Stimulated activated CD4-positive, alpha-beta T cell treated with anti-CD3 and anti-CD28 coated beads, Interleukin-1b, Interleukin-23, amount 100 ng/mL, for 1 hour (primary cell): ENCODE measurements at places on chromosomes 5 and 9.
A peak's percentile ranks its signal among the peaks of the same experiment; 100 is the strongest.

DNA sequence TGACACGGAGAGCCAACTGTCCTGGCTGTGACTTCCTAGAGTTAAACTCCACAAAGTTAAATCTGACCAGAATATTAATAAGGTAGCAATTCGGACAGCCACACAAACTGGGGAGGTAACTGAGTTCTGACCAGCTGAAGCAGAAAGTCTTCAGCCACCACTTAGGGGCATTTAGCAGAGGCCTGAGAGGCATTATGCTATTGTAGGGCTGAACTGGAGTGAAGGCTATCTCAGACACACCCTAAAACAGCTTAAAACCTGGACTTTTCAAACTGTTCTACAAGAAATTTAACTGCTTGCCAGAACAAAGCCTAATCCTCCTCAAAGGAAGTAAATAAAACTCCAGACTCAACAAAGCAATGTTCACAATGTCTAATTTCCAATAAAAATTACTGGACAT lies 32.4 kb downstream of the RANBP6 start:
- DNase-seq, result no peak

- no peak for DNase-seq
Observed at GRCh38 chr5:96879665-96880064, 3.4 kb downstream of the ERAP2 start.

GRCh38 chr9:69153707-69154521 lies 20.2 kb upstream of the TJP2 start:
- DNase-seq, result no peak

DNA sequence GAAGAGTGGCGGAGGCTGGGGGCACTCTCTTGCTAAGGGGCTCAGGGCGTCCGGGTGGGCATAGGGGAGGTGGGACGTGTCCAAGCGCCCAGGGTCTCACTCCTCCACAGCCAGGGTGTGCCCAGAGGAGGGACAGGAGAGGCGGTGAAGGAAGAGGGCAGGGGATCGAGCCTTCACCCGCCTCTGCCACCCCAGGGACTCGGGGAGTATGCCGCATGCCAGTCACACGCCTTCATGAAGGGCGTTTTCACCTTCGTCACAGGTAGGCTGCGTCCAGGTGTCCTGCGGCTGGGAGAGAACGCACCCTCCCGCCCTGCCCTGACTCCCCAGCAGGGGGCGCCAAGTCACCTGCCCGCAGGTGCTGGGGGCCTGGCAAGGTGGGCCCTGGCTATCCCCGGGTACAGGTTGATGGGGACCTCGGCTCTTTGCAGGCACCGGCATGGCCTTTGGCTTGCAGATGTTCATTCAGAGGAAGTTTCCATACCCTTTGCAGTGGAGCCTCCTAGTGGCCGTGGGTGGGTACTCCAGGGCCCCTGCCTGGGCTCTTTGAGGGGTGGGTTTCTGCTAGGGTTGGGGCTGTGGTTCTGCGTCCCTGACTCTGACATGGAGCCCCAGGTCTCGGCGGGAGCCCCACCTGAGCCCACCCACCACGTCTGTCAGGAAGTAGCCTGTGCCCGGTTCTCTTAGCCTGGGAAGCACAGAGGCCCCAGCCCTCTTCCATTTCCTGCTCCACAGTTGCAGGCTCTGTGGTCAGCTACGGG lies 552 bp downstream of the TMEM141 start:
- DNase-seq, result peak; percentile 22

GRCh38 chr9:5552301-5552700 lies 42.0 kb downstream of the PDCD1LG2 start:
- DNase-seq, result no peak

DNA sequence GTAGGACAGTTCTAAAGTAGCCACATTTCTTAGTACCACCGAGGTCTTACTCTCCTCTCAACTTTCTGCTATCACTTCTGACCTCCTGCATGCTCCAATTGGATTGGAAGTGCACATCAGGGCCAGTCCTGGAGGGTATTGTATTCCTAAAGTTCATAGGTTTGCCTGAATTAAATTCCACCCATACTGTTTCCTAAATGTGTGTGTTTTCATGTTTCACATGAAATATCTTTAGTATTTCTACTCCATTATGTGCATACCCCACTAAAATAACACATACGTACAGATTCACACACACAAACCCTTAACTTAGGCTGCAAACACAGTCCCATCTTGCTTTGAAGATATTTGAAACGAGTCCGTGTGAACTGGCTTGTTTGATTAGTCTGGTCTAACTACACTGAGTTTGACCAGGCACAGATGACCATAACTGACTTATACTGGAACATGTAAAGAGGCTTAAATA lies 24.8 kb downstream of the ALDH1A1 start:
- no peak for DNase-seq

GRCh38 chr9:118100529-118101419 lies 396.6 kb downstream of the TLR4 start:
- no peak for DNase-seq

GRCh38 chr5:141867651-141868050 lies 10.6 kb downstream of the PCDH1 start:
- DNase-seq, result no peak

DNA sequence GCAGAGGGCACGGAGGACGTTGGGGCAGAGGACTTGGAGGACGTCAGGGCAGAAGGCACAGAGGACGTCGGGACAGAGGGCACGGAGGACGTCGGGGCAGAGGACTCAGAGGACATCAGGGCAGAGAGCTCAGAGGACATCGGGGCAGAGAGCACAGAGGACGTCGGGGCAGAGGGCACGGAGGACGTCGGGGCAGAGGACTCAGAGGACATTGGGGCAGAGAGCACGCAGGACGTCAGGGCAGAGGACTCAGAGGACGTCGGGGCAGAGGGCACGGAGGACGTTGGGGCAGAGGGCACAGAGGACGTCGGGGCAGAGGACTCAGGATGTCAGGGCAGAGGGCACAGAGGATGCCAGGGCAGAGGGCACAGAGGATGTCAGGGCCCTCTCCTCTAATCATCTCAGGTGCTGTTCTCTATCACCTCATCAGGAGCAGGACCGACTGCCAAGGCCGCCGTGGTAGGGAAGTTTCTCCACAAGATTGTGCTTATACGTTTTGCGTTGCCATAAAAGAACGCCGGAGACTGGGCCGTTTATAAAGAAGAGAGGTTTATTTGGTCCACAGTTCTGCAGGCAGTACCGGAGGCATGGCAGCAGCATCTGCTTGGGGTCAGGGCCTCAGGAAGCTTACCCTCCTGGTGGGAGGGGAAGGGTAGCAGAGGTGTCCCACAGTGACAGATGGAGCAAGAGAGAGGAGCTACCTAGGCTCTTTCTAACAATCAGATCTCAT lies 29.4 kb upstream of the ADAMTS2 start:
- DNase-seq, result no peak

DNA sequence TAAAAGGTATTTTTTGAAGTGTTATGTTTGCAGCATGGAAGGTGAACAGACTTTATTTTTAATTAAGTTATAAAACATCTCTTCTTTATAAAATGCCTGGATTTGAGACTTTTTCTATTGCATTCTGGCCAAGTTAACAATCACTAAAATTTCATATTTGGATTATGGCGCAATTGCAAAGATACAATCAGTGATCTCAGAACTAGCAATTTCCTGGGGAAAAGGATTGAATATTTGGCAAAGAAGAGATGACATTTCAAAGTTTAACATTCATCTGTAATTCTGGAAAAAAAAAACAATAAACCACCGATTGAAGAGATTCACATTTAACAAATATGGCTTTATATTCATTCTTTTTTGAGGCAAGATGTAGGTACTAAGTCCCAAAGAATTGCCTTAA lies 378.0 kb downstream of the LRRC70 start:
- DNase-seq, result no peak

DNA sequence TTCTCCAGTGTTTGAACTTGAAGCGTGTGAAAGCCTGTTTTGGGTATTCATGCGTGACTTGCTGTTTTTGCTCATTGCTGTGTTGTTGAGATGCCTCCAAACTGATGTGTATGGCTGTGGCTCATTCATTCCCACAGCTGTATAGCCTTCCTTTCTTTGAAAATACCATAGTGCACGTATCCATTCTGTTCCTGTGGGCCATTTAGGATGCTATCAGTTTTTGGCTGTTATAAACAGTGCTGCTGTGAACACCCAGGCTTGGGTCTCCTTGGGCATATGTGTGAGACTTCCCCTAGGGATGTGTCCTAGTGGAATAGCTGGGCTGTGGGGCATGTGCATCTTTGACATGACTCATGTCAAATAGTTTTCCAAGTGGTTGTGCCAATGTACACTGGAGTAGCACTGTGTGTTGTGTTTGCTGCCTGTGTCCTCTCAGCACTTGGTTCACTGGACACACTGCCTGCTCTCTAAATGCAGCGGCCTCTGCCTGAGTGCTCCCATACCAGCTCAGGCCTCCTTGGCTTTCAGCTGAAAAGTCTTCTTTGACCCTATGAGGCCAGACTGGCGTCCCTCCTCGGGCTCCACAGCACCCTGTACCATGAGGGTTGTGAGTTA lies 102.6 kb upstream of the TBC1D2 start:
- DNase-seq, result no peak

DNA sequence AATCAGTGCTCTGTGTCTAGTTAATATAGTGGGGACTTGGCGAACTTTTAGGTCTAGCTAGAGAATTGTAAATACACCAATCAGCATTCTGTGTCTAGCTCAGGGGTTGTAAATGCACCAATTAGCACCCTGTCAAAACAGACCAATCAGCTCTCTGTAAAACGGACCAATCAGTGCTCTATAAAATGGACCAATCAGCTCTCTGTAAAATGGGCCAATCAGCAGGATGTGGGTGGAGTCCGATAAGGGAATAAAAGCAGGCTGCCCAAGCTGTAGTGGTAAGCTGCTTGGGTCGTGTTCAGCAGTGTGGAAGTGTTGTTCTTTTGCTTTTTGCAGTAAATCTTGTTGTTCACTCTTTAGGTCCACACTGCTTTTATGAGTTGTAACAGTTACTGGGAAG lies 3.6 kb upstream of the OTULINL start:
- no peak for DNase-seq

DNA sequence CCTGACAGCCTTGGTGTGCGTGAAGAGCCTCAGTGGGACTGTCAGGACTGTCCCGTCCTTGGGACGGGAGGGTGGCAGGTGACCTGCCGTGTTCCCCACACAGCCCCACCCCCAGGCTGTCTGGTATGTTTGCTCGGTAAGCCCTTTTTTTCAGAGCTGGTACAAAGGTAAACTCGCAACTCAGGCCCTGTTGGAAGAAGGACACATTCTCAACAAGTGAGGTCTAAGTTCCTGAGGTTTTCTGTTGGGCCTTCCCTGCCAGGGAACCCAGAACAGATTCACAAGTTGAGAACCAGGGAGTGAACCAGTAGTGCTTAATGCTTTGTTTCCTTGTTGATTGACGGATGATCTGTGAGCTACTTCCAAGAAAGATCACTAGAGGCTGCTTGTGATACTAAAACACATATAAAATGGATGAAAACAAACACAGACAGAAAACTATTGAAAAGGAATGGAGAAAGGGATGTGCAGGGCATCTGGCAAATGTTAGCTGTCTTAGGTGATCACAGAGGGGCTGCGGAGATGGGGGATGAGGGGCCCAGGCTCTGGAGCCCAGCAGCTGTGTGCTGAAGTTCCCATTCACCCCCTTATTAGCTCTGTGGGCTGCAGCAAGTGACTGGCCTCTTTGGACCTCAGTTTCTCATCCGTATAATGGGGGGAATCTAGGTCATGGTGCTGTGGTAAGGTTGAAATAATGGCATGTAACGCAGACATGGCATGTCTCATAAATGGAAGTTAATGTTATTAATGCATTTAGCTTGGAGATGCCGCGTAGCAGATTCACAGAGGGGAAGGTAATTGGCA lies 2.7 kb downstream of the NDST1 start:
- DNase-seq, result no peak

GRCh38 chr5:82204567-82204966 lies 73.6 kb downstream of the RPS23 start:
- no peak for DNase-seq

- DNase-seq, result no peak
Observed at GRCh38 chr9:129759319-129759718, 6.5 kb upstream of the PTGES start.

DNA sequence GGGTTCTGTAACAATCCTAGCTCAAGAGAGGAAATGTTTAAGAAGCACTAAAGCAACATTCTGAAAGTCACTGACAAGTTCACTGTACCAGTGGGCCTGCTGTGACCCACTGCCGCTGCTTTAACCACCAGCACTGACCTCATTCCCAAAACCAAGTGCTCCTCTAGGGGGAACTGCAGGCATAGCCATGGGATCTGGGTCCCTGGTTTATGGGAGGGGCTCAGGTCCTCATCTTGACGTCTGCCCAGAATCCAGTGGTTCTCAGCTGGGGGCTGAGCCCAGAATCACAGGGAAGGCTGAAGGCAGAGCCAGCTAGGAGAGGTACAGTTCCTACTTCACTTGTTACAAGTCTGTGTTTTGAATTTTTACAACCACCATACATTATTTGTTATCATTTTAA lies 36.1 kb upstream of the SLC2A8 start:
- no peak for DNase-seq

GRCh38 chr5:173961418-173961817 lies 27.6 kb upstream of the C5orf47 start:
- DNase-seq, result no peak

- no peak for DNase-seq
Observed at GRCh38 chr5:77637170-77637997, 1.1 kb downstream of the OTP start.

DNA sequence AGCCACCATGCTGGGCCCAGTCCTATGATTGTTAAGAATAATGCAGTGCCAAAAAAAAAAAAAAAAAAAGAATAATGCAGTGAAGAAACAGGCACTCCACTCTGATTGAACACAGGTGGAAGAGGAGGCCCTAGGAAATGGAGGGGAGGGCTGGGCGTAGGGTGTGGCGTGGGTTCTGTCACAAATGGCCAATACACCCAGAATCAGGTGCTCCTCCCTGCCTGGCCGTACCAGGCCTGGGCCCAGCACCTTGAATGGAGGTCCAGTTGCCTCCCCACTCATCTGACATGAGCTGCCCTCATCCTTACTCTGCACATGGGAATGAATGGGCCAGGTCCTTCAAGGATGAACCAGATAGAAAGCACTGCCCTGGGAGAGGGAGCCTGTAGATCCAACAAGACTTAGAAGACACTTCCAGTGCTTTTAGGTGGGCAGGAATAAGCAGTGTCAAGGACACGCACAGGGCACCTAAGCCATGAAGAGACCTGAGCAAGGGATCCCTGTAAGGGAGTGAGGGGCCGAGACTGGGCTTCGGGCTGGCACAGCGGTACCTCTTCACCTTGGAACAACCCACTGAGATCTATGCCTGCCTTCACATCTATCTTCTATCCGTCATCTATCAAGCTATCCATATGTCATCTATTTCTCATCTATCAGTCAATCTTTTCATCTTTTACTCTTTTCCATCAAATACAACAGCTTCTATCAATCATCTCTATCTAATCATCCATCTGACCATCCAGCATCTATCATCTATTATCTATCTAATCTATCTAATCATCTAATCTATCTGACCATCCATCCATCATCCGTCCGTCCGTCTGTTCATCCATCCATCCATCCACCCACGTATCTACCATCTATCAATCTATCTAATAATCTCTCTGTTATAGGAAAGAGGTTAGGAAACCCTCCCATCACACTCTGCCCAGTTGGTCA lies 15.9 kb downstream of the NINJ1 start:
- DNase-seq, result no peak

- DNase-seq, result no peak
Observed at GRCh38 chr5:7018601-7019000, 305.4 kb downstream of the TENT4A start.
